ENCODE measurements at places on chromosomes 7 and 10. TPM values are rescaled to one million over a fixed set of nuclear protein-coding genes. Genes with fewer than 3 reads are reported as not detected.

DNA sequence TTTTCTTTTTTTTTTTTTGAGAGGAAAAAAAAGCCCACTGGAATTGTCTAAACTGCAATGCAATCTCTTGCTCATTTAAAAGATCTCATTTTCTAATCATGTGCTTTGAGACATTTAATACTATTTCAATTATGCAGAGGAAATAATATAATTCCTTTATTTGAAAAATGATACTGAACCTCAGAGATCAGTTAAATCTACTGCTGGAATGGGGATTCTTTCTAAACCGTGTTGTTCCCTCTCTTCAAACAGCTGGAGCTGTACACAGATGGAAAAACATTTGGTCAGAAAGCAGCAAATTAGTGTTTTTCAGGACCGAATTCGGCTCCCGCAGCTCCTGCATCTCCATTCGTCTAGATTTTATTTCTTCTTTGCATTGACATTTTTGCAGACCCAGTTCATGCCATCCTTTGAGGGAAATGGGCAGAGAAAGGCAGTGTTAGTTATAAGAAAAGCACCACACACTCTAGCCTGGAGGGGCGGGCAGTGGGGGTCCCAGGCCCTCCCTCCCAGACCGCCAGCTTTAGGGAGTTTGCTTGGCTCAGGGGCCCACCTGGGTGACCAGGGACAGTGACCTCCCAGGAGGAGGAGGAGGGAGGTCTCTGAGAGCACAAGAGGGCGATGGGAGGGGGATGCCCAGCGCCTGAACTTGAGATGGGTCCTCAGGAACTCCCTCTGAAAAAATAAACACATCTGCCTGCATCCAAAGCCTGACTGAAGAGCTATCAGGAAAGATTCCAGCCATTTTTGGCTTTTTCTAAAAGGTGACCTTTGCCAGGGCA lies 32.4 kb downstream of the TRIM8 start:
- peak overlapping the region; percentile 67 for H3K27ac ChIP-seq
- no peaks in the 10 kb centered on the region for H3K27me3 ChIP-seq
- no peaks in the 10 kb centered on the region for H3K36me3 ChIP-seq
- H3K4me3 ChIP-seq, result no peak overlapping the region
- no peak for DNase-seq

GRCh38 chr10:78464856-78465267 lies 431.2 kb downstream of the RPS24 start:
- H3K27ac ChIP-seq, result peak overlapping the region; percentile 47
- H3K4me3 ChIP-seq, result no peak overlapping the region
- DNase-seq, result no peak
- H3K4me1 ChIP-seq, result no peaks in the 10 kb centered on the region
- no peaks in the 10 kb centered on the region for H3K36me3 ChIP-seq

- no peaks in the 10 kb centered on the region for H3K36me3 ChIP-seq
- H3K27me3 ChIP-seq, result no peaks in the 10 kb centered on the region
- no peak overlapping the region for H3K4me3 ChIP-seq
- H3K4me1 ChIP-seq, result no peaks in the 10 kb centered on the region
- DNase-seq, result no peak
- H3K27ac ChIP-seq, result no peak overlapping the region
Observed at GRCh38 chr10:4501306-4501705, 324.7 kb upstream of the AKR1E2 start.

DNA sequence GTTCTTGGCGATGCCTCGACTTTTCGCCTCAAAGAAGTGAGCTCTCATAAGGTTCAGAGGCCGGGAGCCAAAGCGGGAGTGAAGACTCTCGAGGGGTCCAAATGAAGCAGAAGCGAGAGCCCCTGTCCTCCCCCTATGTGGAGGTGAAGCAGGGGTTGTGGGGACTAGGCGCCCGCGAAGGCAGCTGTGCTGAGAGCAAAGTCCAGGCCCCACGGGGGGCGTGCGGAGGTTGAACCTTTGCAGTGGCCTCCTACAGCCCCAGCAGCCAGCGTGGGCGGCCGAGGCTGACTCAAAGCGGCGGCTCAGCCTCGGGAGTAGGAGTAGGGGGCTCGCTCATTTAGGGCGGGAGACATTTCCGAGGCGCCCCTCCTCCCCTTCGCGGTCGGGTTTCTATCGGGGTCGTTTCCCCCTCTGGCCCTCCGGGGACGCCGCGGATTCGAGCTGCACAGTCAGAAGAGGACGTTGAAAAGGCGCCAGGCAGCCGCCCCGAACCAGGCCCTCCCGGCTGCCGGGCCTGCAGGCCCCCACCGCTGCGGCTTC lies 553 bp upstream of the ADD3 start:
- no peaks in the 10 kb centered on the region for H3K4me1 ChIP-seq
- no peak for DNase-seq
- no peaks in the 10 kb centered on the region for H3K36me3 ChIP-seq

- H3K4me1 ChIP-seq, result no peaks in the 10 kb centered on the region
- no peaks in the 10 kb centered on the region for H3K36me3 ChIP-seq
- H3K27me3 ChIP-seq, result no peaks in the 10 kb centered on the region
- no peak overlapping the region for H3K27ac ChIP-seq
- H3K4me3 ChIP-seq, result no peak overlapping the region
Observed at GRCh38 chr7:11127114-11127785, 153.6 kb downstream of the PHF14 start.

- no peaks in the 10 kb centered on the region for H3K4me1 ChIP-seq
- no peak for DNase-seq
- no peaks in the 10 kb centered on the region for H3K36me3 ChIP-seq
- no peak overlapping the region for H3K4me3 ChIP-seq
Observed at GRCh38 chr7:23205577-23205908, 23.7 kb downstream of the NUP42 start.

DNA sequence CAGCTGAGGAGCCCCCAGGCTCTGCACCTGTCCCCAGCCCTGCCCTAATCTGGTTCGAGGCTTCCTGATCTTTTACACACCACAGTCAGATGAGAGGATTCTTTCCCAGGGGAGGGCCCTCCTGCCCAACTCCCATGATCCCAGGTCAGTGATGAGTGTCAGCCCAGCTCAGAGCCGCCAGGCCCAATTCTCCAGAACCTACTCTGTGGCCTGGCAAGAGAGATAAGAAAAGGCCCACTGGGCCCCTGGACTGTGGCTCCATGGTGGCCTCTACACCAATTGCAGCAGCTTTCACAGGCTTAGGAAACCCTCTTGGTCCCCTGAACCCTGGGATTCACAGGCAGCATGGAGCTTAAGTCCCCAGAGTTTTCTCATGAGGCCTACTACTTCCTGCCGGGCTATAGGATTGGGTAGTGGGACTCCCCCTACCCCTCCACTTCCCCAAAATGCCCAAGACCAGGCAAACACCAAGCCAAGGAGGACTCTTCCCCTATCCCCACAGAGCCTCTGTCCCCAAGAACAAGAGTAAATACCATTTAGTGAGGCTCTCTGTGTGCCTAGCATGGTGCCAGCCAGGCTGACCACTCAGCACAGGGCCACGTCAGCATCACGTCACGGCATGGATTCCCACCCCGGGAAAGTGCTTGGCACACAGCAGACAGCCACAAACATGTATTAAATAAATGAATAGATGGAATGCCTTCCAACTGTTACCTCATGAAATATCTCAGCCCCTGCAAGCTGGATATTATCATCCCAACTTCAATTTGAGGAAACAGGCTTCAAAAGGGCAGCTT lies 100.0 kb downstream of the GRID1 start:
- no peak overlapping the region for H3K4me3 ChIP-seq
- no peaks in the 10 kb centered on the region for H3K36me3 ChIP-seq
- H3K27me3 ChIP-seq, result no peaks in the 10 kb centered on the region

GRCh38 chr7:8282162-8282561 lies 20.2 kb upstream of the ICA1 start:
- no peaks in the 10 kb centered on the region for H3K36me3 ChIP-seq
- H3K27ac ChIP-seq, result no peak overlapping the region
- H3K4me3 ChIP-seq, result no peak overlapping the region

GRCh38 chr10:785861-786214 lies 96.4 kb upstream of the DIP2C start:
- H3K27ac ChIP-seq, result no peak overlapping the region
- H3K4me3 ChIP-seq, result no peak overlapping the region
- H3K36me3 ChIP-seq, result no peaks in the 10 kb centered on the region
- H3K27me3 ChIP-seq, result no peaks in the 10 kb centered on the region

DNA sequence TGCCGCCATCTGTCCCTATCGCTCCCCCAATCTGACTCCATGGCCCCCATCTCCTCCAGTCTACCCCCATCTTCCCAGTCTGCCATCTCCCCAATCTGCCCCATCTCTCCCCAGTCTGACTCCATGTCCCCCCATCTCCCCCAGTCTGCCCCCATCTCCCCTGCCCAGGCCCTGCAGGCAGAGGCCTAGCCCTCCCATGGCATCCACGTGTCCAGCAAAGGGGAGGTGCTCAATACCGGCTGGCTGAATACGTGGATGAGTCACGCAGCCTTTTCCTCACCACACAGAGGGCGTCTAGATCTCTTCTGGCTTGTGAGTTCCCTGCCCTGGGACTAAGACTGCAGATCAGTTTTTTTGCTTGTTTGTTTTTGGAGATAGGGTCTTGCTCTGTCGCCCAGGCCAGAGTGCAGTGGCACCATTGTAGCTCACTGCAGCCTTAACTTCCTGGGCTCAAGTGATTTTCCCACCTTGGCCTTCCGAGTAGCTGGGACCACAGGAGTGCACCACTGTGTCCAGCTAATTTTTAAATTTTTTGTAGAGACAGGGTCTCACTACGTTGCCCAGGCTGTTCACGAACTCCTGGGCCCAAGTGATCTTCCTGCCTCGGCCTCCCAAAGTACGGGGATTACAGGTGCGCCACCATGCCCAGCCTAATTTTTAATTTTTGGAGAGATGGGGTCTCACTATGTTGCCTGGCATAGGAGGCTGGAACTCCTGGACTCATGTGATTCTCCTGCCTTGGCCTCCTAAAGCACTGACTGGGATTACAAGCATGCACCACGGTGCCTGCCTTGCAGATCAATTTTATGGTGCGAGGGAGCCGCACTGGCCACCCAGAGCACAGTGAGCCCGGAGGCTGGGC lies 15.3 kb upstream of the GPR146 start:
- no peaks in the 10 kb centered on the region for H3K4me1 ChIP-seq
- no peaks in the 10 kb centered on the region for H3K27me3 ChIP-seq
- H3K4me3 ChIP-seq, result peak overlapping the region; percentile 91
- DNase-seq, result peak; percentile 87
- no peaks in the 10 kb centered on the region for H3K36me3 ChIP-seq

DNA sequence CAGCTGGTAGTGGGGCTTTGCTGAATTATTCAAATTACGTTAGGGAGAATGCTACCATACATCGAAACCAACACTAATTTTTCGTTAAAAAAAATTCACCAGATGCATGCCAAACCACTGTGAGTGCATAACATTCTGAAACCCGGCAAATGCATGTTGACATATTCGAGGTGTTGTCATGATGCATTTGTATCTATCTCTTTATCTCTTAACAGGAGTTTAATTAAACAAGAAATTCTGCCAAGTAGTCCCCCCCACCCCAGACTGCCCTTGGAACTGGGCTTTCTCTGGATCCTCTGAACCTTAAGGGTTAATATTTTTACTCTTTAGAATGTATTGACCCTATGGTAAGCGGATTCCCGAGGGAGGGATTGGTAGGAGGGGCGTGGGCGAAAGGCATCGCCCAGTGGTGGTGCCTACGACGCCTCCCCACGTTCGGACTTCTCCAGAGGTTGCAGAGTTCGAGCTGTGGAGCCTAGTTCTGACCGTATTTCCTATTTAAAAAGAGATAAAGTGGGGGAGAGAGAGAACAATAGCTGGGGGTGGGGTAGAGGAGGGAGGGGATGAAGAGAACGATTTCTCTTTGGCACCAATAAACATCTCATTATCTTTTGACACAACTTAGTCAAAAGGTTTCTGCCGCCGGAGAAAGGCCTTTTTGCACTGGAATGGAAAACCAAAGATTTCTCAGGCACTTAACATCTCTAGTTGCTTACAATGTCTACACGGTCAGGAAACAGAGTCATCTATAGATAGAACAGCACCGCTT lies 7.2 kb downstream of the DLX6 start:
- H3K4me3 ChIP-seq, result no peak overlapping the region
- H3K27me3 ChIP-seq, result peaks cover 3% of the 10 kb centered on the region
- no peak overlapping the region for H3K27ac ChIP-seq
- no peaks in the 10 kb centered on the region for H3K4me1 ChIP-seq
- DNase-seq, result no peak

DNA sequence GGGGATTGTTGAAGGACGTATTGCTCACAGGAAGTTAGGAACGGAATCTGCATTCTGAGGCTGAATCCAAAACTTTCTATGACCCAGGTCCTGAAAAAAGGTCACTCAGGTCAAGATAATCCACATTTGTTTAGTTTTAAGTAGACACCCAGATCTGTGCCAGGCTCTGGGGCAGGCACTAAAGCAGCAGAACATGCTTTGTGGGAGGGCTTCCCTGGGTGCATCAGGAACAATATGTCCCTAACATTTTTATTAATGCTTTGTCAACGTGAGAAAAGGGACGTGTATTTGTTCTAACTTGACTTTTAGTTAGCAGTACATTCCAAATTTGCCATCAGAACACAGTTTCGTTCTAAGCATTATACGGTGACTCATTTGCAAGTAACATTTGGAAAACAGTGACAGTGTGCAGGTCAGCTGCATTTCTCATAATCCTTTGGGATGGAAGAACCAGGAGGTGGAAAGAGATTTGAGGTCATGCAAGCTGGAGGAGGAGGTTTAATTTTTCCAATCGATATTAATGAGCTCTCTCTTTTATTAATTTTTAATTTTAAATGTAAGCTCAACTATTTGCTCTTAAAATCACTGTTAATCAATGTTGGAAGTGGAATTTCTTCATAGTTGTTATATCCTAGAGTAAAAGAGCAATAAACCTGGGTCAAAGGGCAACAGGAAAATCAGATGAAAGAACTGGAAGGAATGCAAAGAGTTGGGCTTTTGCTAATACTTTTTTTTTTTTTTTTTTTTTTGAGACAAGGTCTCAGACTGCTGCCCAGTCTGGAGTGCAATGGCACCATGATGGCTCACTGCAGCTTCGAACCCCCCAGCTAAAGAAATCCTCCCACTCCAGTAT lies 35.0 kb downstream of the TAS2R41 start:
- no peaks in the 10 kb centered on the region for H3K4me1 ChIP-seq
- H3K4me3 ChIP-seq, result no peak overlapping the region
- DNase-seq, result no peak
- H3K27ac ChIP-seq, result no peak overlapping the region

DNA sequence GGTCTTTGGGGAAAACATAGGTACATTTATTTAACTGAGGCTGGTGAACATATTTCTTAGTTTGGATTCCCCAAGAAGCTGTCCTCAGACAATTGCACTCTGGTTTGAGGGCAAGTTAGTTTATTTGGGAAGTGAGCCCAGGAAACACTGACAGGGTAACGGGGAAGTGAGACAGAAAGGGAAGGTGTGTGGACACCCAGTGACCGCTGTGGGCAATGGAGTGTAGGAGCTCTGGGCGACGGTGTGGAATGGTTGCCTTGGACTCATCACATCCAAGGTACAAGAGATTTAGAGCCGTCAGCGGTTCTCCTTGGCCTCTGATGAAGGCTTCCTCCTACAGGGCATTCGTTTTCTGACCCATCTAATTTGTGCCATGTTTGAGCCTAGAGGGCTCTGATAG lies 7.1 kb downstream of the MRC1 start:
- no peak overlapping the region for H3K27ac ChIP-seq
- no peak overlapping the region for H3K4me3 ChIP-seq
- no peak for DNase-seq
- H3K36me3 ChIP-seq, result no peaks in the 10 kb centered on the region
- no peaks in the 10 kb centered on the region for H3K27me3 ChIP-seq

The C10orf90 gene
- total RNA-seq, result 0.21 TPM

The CPA2 gene
- 1.2 TPM for total RNA-seq

The DEPP1 gene
- total RNA-seq, result 8.2 TPM

The ANXA8 gene
- total RNA-seq, result not detected

The SPDYE11 gene
- not detected for total RNA-seq

The SNCG gene
- total RNA-seq, result 32.8 TPM
